Activated CD4-positive, CD25-positive, alpha-beta regulatory T cell treated with anti-CD3 and anti-CD28 coated beads, Interleukin-2, amount 50 U/mL, for 16 hours (primary cell): ENCODE measurements at places on chromosomes 3 and 15.

- no peak for DNase-seq
These were observed 691.4 kb downstream of the ZBBX start for GRCh38 chr3:166688665-166689064.

GRCh38 chr3:120634539-120634938 is 38.4 kb downstream of the NDUFB4 start:
- DNase-seq: no peak

GRCh38 chr3:36918050-36918449 is 26.8 kb downstream of the TRANK1 start:
- DNase-seq: no peak

GRCh38 chr15:32029862-32030781 is at the start of gene CHRNA7:
Gene CHRNA7 (plus strand): TSS chr15:32030515. CDS start chr15:32030595, 80 bp downstream.
- no peak for DNase-seq

- DNase-seq: no peak
These were observed 409.4 kb upstream of the FRG2C start for GRCh38 chr3:75254685-75255084.

GRCh38 chr3:11455956-11456355 is 183.8 kb downstream of the ATG7 start:
- DNase-seq: no peak

DNA sequence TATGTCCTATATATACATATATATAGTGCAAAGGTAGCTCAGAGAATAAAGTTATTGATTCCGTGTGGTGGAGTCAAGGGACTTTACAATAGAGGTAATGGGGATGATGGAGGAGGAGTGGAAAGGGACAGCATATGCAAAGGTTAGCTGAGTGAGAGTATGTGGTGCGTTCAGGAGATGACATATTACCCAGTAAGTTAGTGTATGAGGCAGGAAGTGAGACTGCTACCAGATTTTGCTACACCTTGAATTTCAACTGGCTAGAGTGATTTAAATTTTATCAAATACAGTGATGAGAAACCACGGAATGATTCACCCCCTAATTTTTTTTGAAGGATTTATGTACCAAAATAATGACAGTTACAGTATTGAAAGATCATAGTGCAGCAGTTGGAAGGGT is 2.8 kb downstream of the ACTL6A start:
- no peak for DNase-seq

DNA sequence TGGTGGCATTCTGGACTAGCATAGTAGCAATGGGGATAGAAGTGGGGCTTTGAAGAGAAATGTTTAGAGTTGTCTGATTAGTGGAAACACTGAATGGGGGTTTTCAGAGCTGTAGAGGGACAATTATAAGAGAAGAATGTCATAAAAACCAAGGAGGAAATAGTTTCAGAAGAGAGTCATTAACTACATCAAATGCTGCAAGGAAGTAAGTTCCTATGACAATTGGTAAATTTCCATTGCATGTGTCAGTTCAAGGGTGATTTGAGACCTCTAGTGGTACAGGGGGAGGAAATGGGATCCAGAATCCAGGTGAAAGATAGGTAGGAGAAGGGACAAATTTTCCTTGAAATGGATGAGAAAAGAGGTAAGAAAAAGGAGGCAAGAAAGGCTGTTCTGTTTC is 68.3 kb upstream of the TBC1D5 start:
- no peak for DNase-seq

- no peak for DNase-seq
These were observed 61.3 kb downstream of the PRTG start for GRCh38 chr15:55681631-55682030.

GRCh38 chr3:47028146-47028545 is 48.7 kb downstream of the NBEAL2 start:
- DNase-seq: no peak

DNA sequence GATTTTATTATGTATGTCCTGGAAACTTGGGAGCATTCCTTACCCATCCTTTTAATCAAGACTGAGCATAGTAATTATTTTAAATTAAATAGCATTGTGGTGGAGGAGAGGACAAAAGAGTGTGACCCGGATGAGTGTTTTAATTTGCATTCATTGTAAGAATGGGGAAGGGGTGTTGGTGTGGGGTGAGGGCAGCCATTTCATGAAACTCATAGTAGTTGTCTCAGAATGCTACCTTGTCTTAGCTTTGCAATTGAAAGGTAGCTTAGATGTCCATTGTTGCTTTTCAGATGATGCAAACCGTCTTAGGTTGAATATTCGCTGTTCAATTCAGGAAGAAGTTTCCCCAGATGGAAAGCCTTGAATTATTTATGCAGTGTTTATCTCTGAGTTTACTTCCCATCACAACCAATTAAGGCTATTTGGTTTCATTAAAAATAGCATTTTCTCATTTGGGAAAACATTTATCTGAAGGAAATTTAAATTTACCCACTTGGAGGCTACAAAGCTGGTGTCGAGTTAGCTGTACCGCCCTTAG is 328.4 kb downstream of the FEZF2 start:
- no peak for DNase-seq
